Retina (tissue), 1 donor: ENCODE measurements at places on chromosomes 11 and 22.

DNA sequence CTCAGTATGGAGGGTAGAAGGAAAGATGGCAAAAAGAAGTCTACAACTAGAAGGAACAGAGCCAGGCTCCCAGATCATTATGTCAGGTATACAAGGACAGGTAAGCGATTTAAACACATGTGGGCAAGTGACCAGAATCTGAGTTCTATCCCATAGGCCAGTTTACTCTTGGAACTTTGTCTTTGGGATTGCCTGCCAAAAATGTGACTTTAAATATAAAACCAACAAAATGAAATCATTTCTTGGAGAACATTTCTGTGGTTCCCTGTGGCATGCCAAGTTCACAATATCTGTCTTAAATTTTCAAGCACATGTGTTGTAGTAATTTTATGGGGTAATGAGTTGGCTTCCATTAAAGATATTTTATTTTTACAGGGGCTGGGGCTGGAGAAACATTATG is 141.0 kb downstream of the SLC17A6 start:
- no peak for DNase-seq

GRCh38 chr11:32435511-32435941 is at the start of gene WT1:
Gene WT1, minus strand, starts transcription at chr11:32435539.
- peak; percentile 68 for DNase-seq

- DNase-seq, result no peak
These were observed 53.4 kb upstream of the CRYBB3 start for GRCh38 chr22:25146307-25146706.

DNA sequence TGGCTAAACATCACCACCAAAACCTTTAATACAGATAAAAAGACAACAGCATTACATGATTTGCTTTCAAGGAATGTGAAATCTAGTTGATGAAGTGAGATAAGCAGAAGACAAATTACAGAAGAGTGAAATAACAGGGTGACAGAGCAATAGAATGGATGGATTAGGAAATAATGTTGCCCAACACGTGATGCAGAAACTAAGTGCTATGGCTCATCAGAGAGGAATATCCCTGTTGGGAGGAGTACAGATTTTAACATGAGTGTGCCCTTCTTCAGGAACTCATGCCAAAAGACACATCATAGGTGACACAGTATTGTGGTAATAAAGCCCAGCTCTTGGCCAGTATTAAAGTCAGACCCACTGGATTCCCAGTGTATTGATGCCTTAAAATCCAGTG is 176.6 kb upstream of the RAG2 start:
- DNase-seq, result no peak

- no peak for DNase-seq
These were observed 335.2 kb downstream of the MIAT start for GRCh38 chr22:26992556-26992955.

GRCh38 chr11:82906931-82907330 is 5.4 kb downstream of the DDIAS start:
- no peak for DNase-seq

GRCh38 chr11:62505059-62505439 is 41.6 kb downstream of the AHNAK start:
- no peak for DNase-seq

- DNase-seq, result no peak
These were observed 7.4 kb upstream of the PRR33 start for GRCh38 chr11:1899090-1899489.

GRCh38 chr11:37506531-37506930 is 908.5 kb upstream of the RAG2 start:
- no peak for DNase-seq

DNA sequence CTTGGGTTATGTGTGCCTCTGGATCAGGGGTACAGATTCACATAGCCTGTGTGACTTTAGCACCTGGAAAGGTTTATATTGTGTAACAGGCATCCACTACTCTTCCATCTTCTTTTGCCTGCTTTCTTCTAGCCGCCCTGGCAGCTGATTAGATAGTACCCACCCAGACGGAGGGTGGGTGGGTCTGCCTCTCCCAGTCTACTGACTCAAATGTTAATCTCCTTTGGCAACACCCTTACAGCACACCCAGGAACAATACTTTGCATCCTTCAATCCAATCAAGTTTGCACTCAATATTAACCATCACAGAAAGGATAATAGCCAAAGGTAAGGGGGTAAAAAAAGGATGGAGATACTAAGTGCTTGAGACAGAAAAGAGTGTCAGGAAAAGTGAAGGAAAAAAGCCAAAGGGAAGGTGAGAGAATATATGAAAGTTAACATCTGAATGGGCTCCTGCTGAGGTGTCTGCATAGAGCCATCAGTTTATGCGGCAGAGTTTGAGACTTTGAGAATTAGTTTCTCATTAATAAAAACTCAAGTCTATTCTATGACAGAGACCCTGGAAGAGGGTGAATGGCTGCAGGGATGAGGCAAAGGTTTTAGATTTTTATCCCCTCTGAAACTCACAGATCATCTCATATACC is 2.6 kb upstream of the OR51B6 start:
- no peak for DNase-seq

DNA sequence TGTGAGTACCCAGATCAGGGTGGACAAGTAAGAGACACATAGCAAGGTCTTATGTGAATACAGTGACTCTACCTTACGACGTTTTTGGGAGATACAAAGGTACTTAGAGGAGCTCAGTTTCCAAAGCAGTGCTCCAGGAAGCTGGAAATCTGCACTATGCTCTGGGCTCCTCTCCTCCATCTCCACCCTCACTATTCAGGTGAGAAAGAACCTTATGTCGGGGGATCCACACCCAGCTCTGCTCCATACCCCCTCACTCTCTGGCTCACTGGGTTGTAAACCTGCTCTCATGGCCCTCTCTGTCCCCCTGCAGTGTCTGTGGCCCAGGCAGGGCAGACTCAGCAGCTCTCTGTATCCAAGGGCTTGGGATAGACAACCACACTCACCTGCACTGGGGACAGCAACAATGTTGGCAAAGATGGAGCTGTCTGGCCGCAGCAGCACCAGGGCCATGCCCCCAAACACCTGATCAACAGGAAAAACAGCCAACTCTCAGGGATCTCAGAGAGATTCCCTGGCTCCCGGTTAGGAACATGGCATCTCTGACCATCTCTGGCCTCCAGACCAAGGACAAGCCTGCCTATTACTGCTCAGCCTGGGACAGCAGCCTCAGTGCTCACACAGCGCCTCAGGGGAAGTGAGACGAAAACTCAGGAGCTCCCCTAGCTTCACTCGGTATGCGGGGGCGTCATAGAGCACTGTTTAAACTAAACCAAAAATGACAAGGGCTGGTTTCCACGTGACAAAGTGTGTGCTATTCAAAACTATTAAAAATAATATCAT is 60.9 kb upstream of the TOP3B start:
- DNase-seq, result no peak

- DNase-seq, result no peak
These were observed 34.6 kb upstream of the TMEM123 start for GRCh38 chr11:102487214-102487613.

- DNase-seq, result no peak
These were observed 2.3 kb downstream of the USP35 start for GRCh38 chr11:78190871-78191538.

DNA sequence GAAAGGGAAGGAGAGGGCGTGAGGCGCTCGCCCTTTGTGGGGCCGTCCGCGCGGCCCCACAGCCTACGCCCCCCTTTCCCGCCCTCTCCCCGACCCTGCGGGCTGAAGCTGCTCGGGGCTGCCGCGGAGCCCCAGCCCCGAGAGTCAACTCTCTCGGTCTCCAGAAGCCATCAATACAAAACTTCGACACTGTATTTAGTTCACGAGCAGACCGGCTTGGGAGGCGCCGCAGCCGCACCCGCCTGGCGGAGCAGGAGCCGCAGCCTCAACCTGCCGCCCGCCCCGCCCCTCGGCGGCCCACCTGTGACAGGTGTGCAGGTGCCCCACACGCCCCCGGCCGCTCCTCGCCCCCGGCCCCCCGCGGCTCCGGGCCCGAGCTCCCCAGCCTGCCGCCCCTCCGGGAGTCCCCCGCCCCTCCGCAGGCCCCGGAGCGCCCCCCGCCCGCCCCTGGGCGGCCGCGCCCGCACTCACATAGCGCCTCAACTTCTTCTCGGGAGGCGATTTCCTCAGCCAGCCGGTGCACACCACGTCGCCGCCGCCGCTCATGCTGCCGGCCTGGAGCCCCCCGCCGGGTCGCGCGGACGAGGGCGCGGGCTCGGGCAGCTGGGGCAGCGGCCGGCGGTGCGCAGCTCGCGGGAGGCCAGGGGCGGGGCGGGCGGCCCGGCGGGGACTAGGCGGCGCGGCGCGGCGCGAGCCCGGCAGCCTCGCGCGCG is at the start of gene GAB2:
Gene GAB2, minus strand, starts transcription at position 646 of the 713 bp plus-strand sequence. Its CDS starts 100 bp downstream, at position 546.
- DNase-seq, result no peak
